ENCODE measurements at places on chromosomes 2 and 18.

- DNase-seq, result no peak
- no peak overlapping the region for H3K4me3 ChIP-seq
- no peak overlapping the region for H3K27ac ChIP-seq
- peaks cover 34% of the 10 kb centered on the region for H3K27me3 ChIP-seq
Observed at GRCh38 chr2:112782234-112782799, 2.0 kb downstream of the IL1A start.

DNA sequence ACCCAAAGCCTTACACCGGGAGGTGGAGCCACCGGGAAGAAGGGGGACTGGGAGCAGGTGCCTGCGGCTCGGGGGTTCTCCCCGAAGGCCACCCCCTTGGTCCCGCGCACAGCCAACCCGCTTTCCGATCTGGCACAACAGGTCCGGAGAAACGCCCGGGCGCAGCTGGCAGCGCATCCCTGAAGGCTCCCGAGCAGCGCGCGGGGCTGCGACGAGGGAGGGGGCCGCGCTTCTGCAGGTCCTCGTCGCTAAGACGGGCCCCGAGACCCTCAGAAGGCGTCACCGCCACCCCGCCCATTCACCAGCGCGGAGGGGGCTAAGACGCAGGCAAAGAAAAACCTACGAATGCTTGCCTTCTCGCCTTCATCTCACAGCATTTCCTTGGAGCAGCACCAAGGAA lies 1.8 kb downstream of the CBLN2 start:
- no peak overlapping the region for H3K27ac ChIP-seq
- H3K27me3 ChIP-seq, result peaks cover 34% of the 10 kb centered on the region
- H3K4me1 ChIP-seq, result peaks cover 6% of the 10 kb centered on the region

DNA sequence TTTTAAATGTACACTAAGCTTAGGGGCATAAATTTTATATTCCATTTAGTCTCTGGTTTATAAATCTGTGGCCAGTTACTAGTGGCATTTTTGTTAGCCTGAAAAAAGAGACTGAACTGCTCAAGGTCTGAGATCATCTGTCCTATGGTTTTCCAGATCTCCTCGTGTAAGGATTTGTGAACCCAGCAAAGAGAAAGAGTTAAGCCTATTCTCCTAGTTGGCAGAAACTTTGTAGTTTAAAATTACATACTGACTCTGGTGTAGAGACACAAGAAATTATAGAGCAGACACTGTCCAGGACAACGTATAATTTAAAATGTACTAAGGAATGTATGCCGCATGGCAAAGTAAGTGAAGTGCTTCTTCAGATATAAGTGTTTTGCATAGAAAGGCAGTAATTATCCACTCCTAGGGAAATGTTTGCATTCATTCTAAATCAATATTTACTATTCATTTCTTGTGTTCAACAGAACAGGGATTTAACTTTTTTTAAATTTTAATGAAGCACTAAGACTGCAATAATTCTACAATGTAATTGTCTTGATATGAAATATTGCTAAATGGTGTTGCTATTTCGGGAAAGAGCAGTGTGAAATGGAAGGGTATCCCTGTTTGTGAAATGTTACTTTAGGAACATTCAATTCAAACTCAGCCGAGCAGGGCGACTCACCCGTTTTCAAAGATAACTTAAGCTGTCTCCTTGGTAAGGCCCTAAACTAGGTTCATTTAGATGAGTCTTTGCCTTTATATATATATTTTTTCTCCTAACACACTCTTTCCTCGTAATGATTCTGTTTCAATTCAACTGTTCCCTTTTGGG lies 508.4 kb upstream of the ZEB2 start:
- no peak for DNase-seq
- H3K4me1 ChIP-seq, result no peaks in the 10 kb centered on the region
- H3K36me3 ChIP-seq, result no peaks in the 10 kb centered on the region
- no peak overlapping the region for H3K4me3 ChIP-seq
- H3K27me3 ChIP-seq, result peaks cover 9% of the 10 kb centered on the region

GRCh38 chr18:49795612-49796552 lies 17.5 kb downstream of the ACAA2 start:
- H3K27me3 ChIP-seq, result no peaks in the 10 kb centered on the region
- DNase-seq, result no peak

- peaks cover 87% of the 10 kb centered on the region for H3K36me3 ChIP-seq
- peaks cover 90% of the 10 kb centered on the region for H3K4me1 ChIP-seq
- DNase-seq, result no peak
- H3K27me3 ChIP-seq, result no peaks in the 10 kb centered on the region
- peak overlapping the region; percentile 42 for H3K27ac ChIP-seq
Observed at GRCh38 chr2:28403370-28403956, 10.8 kb downstream of the FOSL2 start.

GRCh38 chr2:113703386-113704299 lies 52.8 kb downstream of the SLC35F5 start:
- no peaks in the 10 kb centered on the region for H3K27me3 ChIP-seq
- peaks cover 18% of the 10 kb centered on the region for H3K4me1 ChIP-seq
- H3K36me3 ChIP-seq, result peaks cover 2% of the 10 kb centered on the region
- no peak overlapping the region for H3K4me3 ChIP-seq

Data from activated CD8-positive, alpha-beta T cell treated with anti-CD3 and anti-CD28 coated beads for 36 hours (primary cell).